ENCODE measurements at places on chromosomes 11 and 22. TPM values are rescaled to one million over a fixed set of nuclear protein-coding genes. Genes with fewer than 3 reads are reported as not detected.

OR10D3 gene
- total RNA-seq: not detected

PANX3 gene
- total RNA-seq: not detected

SOX10 gene
- not detected for total RNA-seq

RFPL1 gene
- total RNA-seq: not detected

LRRC32 gene
- total RNA-seq: 0.31 TPM

TMEM225 gene
- total RNA-seq: not detected

B3GAT1 gene
- 0.30 TPM for total RNA-seq

KRTAP5-2 gene
- not detected for total RNA-seq

KCNJ11 gene
- total RNA-seq: 0.83 TPM

RFPL2 gene
- total RNA-seq: not detected

Measured in CD8-positive, alpha-beta T cell (primary cell).